ENCODE measurements at places on chromosomes 2 and 18. TPM values are rescaled to one million over a fixed set of nuclear protein-coding genes. Genes with fewer than 3 reads are reported as not detected.

DNA sequence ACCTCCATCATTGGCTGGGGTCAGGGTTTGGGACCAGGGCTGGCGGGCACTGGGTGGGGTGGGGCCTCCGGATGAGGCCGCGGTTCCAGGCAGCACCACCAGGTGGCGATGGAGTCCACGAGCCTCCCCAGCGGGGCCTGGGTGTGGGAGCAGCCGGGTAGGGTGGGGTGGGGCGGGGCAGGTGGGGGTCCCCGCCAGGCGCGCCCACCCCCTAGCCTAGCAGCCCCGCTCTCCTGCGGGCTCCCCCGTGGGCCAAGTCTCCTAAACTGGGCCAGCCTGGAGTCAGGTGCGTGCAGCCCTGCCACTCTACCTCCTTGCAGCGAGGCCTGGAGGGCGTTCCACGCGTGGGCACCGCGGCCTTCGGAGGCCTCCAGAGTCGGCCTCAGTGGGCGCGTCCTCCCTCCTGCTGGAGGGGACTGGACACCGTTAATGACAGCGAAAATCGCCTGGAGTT is 187.5 kb downstream of the TWIST2 start:
- peak; percentile 22 for DNase-seq

Gene TXNDC2
- 0.10 TPM for polyA plus RNA-seq

GRCh38 chr2:202760848-202761247 is 110.7 kb downstream of the ICA1L start:
- no peak for DNase-seq

Gene TMEM150A
- 22.4 TPM for polyA plus RNA-seq

DNA sequence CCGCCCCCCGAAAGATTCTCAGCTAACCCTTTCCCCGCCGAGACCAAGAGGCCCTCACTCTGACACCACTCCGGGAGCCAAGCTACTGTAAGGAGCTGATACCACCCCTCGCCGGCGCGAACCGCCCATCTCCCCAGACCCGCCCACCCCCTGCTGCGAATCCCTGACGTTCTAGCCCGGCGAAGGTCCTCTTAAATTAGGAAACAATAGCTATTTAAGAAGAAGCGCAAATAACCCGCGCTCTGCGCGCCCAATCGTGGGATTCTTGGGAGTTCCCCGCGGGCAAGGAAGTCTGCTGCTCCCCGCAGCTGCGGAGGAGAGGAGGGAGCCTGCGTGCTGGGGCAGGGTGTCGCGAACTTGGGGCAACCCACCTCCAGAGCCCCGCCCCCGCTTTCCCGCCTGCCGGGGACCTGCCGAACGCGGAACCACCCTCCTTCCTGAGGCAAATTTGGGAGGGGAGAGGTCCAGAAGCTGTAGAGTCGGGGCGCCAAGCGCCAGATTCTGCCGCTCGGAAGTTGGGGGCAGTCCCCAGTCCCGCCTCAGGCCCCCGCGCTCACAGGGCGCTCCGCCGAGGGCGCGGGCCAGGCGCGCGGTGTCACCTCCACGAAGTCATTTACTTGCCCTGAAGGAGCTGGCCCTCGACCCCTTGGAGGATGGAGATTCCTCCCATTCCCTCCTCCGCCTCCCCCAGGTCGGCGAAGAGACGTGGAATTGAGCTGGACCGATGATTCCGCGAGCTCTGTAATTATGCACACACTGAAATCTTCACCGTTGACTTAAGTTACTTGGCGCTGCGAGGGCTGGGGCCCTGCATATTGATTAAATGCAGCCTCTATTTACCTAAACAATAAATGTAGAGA is 8.4 kb upstream of the SP9 start:
- no peak for DNase-seq

- DNase-seq = peak; percentile 15
Measured at GRCh38 chr2:102061962-102062795, 70.4 kb downstream of the IL1R2 start.

DNA sequence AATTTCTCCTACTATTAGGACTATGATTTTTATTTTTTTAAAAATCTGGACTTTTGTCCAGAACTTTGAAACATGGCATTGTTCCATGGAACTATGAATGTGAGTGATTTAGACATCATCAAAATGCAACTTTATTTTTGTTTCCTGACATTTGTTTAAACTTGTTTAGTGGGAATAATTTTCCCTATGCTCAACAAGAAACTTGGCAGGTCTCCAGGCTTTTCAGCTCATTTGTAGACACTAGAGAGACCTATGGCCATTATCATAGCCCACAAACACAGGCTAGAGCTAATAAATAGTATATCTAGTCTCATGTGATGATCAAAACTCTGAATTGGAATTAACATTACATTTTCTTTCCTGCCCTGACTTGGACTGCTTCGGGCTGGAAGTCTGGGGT is 145.1 kb upstream of the CELF4 start:
- DNase-seq = no peak

Gene RBKS
- 37.3 TPM for polyA plus RNA-seq

Gene HSPD1
- 637 TPM for polyA plus RNA-seq

DNA sequence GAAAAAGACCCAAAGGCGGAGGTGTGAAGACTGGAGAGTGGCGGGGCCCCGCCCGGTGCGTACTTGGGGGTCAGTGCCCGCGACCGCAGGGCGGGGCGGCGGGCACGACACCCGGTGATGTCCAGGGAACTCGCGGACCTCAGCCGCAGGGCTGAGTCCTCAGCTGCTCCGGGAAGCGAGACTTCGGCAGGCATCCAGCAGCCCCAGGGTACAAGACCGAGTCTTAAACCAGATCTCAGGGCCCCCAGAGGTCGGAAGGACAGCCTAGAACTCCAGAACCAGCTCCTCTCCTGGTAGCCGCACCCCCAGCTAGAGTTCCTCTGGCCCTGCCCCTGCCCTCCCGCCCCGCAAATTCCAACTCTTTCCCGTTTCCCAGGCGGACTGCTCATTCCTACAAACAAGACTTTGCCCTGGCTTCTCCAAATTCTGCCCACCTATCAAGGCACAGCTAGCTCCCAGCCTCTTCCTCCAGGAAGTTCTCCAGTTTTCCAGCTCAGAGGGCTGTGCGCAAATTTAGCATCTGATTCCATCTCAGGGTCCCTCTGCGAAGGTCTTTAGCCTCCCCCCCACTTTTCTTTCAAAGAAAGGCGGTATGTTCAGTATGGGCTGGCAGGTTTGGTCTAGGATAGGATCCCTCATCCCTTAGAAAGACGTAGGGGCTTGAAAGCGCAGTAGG is 26.0 kb upstream of the NOTO start:
- peak; percentile 57 for DNase-seq

DNA sequence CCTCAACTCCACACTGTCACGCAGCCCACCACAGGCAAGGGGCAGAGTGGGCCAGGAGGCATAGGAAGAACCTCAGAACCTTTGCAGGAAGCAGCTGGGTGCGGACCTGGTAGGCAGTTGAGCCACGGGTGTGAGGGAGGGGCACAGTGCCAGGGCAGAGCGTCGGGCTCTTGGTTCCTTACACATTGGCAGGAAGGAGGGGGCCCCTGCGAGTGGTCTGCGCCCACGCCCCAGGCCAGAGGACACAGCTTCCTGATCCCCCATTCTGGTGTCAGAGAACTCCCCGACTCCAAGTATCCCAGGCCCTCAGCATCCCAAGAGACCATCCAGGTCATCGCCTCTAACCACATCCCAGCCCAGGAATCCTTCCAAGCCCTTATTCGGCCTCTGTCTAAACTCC is 61.5 kb downstream of the TNS1 start:
- DNase-seq = no peak

DNA sequence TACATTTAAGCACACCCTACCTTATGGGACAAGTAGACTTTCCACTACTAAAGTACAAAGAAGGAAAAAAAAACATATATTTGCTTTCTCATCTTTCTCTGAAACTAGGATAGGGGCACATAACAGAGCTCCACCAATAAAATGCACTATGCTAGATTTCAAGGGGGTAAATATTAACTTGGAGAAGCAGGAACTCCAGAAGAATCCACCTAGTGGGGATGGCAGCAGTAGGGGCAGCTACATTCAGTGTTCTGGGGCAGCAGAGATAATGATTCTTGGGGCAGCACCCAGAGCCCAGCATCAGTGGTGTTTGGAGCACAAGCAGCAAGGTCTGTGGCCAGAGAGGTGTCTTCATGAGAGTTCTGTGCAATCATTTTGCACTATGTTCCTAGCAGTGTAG is 64.7 kb downstream of the DTNB start:
- no peak for DNase-seq

Gene CYP27A1
- polyA plus RNA-seq = 46.7 TPM

DNA sequence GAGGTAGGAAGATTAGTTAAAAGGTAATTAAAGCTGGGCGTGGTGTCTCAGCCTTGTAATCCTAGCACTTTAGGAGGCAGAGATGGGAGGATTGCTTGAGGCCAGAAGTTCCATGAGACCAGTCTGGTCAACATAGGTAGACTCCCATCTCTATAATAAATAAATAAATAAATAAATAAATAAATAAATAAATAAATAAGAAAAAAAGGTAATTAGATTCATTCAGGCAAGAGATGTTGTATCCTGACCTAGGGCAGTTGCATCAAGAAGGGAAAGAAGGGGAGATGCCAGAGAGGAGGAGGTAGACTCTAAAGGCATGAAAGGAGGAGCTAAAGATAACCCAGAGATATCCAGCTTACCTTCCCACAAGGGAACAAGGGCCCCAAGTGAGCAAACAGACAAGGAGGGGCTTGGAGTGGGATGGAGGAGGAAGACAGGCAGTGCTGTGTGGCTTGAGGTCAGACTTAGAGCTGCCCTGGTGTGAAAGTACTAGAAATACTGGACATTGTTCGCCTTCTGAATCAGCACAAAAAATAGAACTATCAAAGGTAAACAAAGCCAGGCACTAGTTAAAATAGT is 7.4 kb upstream of the RAB1A start:
- peak; percentile 45 for DNase-seq

DNA sequence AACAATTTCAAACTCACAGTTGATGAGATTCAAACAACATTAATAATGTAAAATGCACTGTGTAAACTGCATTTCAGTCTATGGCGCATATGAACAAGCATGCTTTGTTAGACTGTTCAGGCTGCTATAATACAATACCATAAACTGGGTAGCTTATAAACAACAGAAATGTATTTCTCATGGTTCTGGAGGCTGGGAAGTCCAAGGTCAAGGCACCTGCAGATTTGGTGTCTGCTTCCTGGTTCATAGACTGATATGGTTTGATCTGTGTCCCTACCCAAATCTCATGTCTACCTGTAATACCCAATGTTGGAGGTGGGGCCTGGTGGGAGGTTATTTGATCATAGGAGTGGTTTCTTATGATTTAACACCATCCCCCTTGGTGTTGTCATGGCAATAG is 148.1 kb upstream of the SERPINE2 start:
- no peak for DNase-seq

- DNase-seq = no peak
Measured at GRCh38 chr2:60527762-60528161, 25.7 kb downstream of the BCL11A start.

- no peak for DNase-seq
Measured at GRCh38 chr2:158529379-158530259, 72.9 kb downstream of the PKP4 start.

- no peak for DNase-seq
Measured at GRCh38 chr2:229340086-229340760, 69.1 kb upstream of the PID1 start.

Gene PIKFYVE
- polyA plus RNA-seq = 5.4 TPM

DNA sequence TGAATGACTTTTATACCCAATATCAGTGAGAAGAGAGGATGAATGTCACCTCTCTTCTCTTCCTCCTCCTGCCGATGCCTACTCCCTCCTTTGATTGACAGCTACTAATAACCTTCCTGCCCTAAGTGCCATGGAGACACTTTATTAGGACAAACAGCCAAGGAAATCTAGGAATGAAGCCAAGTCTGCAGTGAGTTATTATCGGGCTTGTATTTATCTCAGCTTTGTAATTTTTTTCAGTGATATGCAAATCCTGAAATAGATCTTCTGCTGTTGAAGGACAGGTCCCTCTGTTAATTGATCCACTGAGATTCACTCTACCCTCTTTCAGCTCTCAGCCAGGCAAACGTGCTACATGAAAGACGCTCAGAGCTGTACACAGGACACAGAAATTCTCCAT is 686.7 kb downstream of the TMEM182 start:
- peak; percentile 11 for DNase-seq

- peak; percentile 67 for DNase-seq
Measured at GRCh38 chr2:43877782-43878464, 39.2 kb downstream of the ABCG8 start.

Gene UGT1A1
- polyA plus RNA-seq = 78.9 TPM
